ENCODE measurements at places on chromosomes 2 and 18.

- H3K27ac ChIP-seq = no peak overlapping the region
- no peak for DNase-seq
- H3K36me3 ChIP-seq = no peaks in the 10 kb centered on the region
Observed at GRCh38 chr2:31216734-31217133, 581 bp downstream of the CAPN14 start.

DNA sequence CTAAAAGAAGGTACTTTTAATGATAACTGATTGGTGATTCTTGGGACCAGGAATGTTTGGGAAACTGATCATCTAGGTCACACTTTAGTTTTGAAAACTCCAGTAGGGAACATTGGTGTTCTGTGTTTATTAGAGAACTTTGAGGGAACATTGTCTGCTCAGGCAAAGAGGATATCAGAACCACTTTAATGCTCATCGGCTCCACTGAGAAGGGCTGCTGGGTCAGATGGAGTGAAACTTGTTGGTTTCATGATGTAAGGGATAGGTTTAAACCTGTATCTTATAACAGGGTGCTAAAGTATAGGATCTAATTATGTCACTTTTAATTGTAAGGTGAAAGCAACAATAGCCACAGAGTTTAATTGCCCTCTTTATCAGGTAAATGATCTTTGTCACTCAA is 14.2 kb upstream of the POLI start:
- H3K4me1 ChIP-seq = peaks cover 3% of the 10 kb centered on the region
- H3K36me3 ChIP-seq = no peaks in the 10 kb centered on the region
- DNase-seq = no peak
- no peak overlapping the region for H3K27ac ChIP-seq
- H3K4me3 ChIP-seq = no peak overlapping the region

DNA sequence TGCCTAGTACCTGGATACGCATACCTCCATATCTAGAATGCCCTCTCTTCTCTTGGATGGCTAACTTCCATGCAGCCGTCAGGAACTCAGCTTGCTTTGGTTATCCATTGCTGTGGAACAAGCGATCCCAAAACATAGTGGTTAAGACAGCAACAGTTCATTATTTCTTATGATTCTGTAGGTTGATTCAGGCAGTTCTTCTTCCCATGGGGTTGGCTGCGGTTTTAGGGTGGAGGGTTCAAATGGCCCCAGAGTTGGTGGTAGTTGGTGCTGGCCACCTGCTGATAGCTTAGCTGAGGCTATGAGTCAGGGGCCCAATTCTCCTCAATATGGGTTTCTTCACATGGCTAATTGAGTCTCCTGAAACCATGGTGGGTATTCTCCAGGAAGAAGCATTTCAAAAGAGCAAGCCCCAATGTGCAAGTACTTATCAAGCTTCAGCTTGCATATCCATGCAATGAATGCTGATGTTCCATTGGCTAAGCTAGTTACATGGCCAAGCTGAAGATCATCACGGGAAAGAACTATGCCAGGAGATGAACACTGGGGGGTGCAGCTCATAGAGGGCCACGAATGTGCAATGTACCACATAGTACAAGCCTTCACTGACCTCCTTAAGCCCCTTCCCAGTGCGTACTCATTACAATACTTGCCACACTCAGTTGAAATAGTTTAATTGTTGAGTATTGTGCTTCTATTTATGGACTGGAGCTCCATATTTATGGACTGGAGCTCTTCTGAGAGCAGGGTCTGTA is 10.0 kb upstream of the RHOB start:
- H3K4me1 ChIP-seq = no peaks in the 10 kb centered on the region
- no peaks in the 10 kb centered on the region for H3K36me3 ChIP-seq
- H3K27me3 ChIP-seq = no peaks in the 10 kb centered on the region

DNA sequence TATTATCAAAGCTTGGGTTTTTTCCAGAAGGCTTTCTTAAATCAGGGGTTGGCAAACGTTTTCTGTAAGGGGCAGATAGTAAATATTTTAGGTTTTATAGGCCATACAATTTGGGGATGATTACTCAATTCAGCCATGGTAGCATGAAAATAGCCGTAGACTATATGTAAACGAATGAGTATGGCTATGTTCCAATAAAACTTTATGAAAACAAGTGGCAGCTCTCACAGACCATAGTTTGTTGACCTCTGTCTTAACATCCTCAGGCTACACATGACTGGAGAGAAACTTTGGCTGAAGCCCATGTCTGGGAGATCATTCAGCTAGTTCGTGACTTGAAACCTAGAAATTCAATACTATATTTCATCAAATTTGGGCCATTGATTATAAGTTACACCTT is 30.2 kb downstream of the UGP2 start:
- H3K4me3 ChIP-seq = no peak overlapping the region
- H3K36me3 ChIP-seq = peaks cover 13% of the 10 kb centered on the region
- peaks cover 1% of the 10 kb centered on the region for H3K4me1 ChIP-seq
- DNase-seq = no peak
- no peak overlapping the region for H3K27ac ChIP-seq

DNA sequence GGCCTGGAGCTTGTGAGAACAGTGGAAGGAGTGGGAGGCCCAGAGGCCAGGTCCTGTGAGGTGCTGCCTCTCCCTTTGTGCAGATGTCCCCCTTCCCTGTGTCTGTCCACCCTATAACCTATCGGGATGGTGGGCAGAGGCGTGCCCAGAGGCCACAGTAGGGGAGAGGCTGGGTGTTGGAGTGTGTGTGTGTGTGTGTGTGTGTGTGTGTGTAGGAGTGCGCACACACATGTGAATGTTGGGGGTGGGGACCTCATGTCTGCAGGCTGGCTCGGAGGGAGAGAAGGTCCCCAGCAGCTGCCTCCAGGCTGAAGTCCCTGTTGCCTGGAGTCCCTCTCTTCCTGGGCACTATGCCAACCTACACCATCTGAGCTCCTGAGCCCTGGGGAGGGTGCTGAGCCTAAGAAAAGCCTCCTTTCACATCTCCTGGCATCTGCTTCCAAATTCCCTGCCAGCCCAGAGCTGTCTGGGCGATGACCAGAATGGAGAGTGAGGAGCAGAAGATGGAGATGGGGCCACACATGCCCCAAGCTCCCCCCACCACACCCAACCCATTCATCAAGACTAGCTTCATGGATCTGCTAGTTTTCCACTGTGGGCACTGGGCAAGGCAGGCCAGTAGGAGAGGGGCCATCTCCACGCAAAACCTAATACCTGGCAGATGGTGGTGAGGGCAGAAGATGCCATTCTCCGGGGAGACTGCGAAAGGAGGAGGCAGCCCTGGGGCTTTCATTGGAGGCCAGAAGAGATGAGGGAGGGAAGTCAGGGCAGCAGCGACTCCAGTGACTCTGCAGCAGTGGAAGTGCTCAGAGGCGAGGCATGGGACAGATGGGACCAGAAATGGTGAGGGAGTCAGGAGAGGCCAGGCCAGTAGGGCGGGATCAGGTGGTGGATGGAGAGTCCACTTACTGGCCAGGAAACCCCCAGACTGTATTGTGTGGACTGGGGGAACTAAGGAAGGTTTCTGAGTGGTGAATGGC is 20.3 kb downstream of the KCNK3 start:
- peaks cover 3% of the 10 kb centered on the region for H3K36me3 ChIP-seq
- H3K4me1 ChIP-seq = peaks cover 55% of the 10 kb centered on the region
- peak; percentile 67 for DNase-seq
- no peak overlapping the region for H3K27ac ChIP-seq

GRCh38 chr2:199366406-199366805 is 91.3 kb downstream of the SATB2 start:
- H3K27ac ChIP-seq = no peak overlapping the region
- no peaks in the 10 kb centered on the region for H3K4me1 ChIP-seq
- no peak overlapping the region for H3K4me3 ChIP-seq
- H3K36me3 ChIP-seq = no peaks in the 10 kb centered on the region
- H3K27me3 ChIP-seq = no peaks in the 10 kb centered on the region

DNA sequence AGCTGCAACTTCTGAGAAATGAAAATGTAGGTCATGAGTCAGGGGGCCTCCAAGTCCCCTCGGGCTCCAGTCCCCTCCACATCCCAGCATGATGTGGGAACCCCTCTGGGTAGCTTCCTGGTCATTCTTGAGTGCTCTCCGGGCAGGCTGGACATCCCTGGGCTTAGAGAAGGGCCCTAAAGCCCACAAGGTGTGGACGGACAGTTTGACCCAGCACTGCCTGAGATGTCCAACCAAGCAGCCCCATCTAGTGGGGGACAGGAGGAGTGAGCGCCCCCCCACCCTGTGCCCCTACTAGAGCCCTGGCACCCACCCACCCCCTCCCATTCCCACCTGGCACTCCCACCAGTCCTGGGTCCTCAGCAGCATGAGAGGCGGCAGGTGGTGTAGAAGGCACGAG is 46.0 kb downstream of the CYP27C1 start:
- no peak for DNase-seq
- H3K27me3 ChIP-seq = no peaks in the 10 kb centered on the region
- peaks cover 40% of the 10 kb centered on the region for H3K4me1 ChIP-seq
- H3K36me3 ChIP-seq = no peaks in the 10 kb centered on the region

- H3K27me3 ChIP-seq = no peaks in the 10 kb centered on the region
- H3K27ac ChIP-seq = no peak overlapping the region
- H3K4me3 ChIP-seq = no peak overlapping the region
- no peaks in the 10 kb centered on the region for H3K36me3 ChIP-seq
- DNase-seq = peak; percentile 21
Observed at GRCh38 chr2:12950957-12951656, 234.4 kb downstream of the TRIB2 start.

DNA sequence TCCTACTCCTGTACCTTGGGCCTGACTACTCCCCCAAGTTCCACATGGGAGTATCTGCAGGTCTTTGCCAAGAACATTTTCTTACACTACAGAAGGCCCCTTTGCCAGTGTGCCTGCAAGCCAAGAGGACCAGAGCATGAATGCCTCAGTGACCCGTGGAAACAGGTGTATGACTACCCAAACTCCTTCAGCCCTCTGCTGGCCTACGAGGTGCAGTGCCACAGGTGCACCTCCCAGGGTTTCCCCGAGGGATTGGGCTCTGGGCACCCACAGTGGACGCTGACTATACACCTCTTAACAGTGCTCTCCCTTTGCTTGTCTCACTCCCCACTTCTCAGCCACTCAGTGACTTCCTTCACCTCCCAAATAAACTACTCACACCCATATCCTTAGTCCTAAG is 91.4 kb downstream of the COL6A3 start:
- no peak for DNase-seq
- H3K27me3 ChIP-seq = no peaks in the 10 kb centered on the region

- H3K4me1 ChIP-seq = no peaks in the 10 kb centered on the region
- no peaks in the 10 kb centered on the region for H3K36me3 ChIP-seq
- no peaks in the 10 kb centered on the region for H3K27me3 ChIP-seq
Observed at GRCh38 chr2:159817283-159817682, 19.3 kb upstream of the CD302 start.

DNA sequence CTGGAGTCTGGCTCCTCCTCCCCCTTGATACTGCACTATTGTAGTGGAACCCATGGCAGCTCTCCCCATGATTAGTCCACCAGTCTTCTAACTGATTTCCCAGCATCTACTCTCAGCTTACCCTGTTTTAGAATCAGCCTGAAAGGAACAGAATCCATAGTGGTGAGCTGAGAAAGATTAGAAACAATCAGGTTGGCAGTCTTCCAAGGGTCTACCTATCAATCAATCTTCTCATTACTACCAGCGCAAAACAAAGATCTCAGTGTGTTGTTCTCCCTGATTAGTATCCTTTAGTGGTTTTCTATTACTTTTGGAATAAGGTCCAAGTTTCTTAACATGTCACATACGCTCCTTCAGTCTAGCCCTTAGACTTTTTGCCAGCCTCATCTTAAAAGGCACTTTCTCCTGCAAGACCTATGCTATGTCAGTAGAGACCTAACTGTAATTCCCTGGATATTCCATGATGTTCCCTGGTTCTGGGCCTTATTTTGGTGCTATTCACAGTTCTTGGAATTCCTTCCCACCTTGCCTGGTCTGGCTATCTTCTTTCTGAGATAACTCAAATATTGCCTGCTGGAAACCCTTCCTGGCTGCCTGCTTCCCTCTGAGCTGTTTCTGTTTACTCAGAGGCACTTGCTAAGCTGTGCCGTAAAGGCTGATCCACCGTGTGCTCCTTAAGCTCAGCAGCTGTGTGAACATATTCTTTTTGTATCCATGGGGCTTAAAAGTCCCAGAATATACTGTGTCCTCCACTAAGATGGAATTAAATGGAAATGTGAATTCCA is 32.6 kb downstream of the LAMA3 start:
- H3K27me3 ChIP-seq = no peaks in the 10 kb centered on the region
- no peaks in the 10 kb centered on the region for H3K4me1 ChIP-seq
- no peaks in the 10 kb centered on the region for H3K36me3 ChIP-seq
- no peak overlapping the region for H3K27ac ChIP-seq
- no peak for DNase-seq
- no peak overlapping the region for H3K4me3 ChIP-seq

DNA sequence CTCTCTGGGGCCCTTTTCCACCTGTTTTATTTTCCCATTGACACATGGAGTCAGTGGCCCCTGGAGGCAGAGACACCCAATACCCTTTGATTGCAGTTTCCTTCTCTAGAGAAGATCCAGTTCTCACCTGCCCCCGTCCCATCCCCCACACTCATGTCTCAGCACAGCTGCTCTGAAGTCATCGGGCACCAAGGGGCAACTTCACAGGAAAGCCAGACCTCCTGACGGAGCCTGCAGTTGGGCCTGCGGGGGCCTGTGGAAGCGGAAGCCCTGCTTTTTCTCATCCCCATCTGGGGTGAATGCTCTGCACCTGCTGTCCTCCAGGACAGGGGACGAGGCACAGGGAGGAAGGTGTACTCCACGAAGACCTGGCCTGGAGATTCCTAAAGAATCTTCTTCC is 308.3 kb upstream of the EPAS1 start:
- no peak overlapping the region for H3K4me3 ChIP-seq
- no peaks in the 10 kb centered on the region for H3K27me3 ChIP-seq
- H3K4me1 ChIP-seq = peaks cover 17% of the 10 kb centered on the region
- no peak for DNase-seq

DNA sequence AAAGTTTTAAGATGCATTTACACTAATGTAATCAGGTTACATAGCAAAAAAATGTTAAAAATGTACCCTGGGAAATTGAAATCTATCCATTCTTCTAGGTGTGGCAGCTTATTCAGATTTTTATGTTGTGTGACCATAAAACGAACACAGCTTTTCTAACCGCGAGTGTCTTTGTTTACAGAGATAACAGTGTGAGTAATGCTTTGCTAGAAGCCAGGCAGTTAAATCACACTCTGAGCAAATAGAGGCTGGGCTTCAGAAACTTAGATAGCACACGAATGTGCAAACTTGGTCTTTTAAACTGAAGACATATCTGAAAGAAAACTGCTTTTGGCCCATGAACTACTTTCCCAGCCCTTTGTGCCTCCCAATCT is 116.1 kb downstream of the SPTBN1 start:
- peaks cover 78% of the 10 kb centered on the region for H3K4me1 ChIP-seq
- peaks cover 1% of the 10 kb centered on the region for H3K36me3 ChIP-seq
- H3K27me3 ChIP-seq = no peaks in the 10 kb centered on the region
- no peak overlapping the region for H3K4me3 ChIP-seq
